ENCODE measurements at places on chromosomes 4 and X. TPM values are rescaled to one million over a fixed set of nuclear protein-coding genes. Genes with fewer than 3 reads are reported as not detected.

- no peak for DNase-seq
Measured at GRCh38 chr4:13548059-13548983, 4.0 kb upstream of the NKX3-2 start.

GRCh38 chrX:25295466-25295865 lies 279.7 kb upstream of the ARX start:
- no peak for DNase-seq

DNA sequence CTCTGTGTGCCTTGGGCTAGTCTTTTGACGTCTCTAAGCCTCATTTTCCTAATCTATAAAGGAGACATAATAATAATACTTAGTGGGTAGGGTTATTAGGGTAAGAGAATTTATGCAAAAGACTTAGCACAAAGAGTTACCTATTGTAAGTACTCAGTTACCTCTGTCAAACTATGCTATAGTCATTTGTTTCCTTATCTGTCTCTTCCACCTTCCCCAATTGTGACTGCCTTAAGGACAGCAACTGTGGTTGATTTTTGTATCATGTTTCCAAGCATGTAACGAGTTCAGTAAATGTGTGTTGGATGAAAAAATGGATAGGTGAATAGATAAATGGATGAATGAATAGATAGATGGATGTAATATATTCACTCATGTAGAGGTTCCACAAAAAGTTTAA lies 48.1 kb downstream of the WDR19 start:
- DNase-seq: no peak

GRCh38 chrX:41705680-41706374 lies 17.1 kb downstream of the GPR34 start:
- DNase-seq: no peak

GRCh38 chrX:49193542-49193964 lies 6.4 kb downstream of the SYP start:
- no peak for DNase-seq

- no peak for DNase-seq
Measured at GRCh38 chr4:23382879-23383278, 507.0 kb downstream of the PPARGC1A start.

DNA sequence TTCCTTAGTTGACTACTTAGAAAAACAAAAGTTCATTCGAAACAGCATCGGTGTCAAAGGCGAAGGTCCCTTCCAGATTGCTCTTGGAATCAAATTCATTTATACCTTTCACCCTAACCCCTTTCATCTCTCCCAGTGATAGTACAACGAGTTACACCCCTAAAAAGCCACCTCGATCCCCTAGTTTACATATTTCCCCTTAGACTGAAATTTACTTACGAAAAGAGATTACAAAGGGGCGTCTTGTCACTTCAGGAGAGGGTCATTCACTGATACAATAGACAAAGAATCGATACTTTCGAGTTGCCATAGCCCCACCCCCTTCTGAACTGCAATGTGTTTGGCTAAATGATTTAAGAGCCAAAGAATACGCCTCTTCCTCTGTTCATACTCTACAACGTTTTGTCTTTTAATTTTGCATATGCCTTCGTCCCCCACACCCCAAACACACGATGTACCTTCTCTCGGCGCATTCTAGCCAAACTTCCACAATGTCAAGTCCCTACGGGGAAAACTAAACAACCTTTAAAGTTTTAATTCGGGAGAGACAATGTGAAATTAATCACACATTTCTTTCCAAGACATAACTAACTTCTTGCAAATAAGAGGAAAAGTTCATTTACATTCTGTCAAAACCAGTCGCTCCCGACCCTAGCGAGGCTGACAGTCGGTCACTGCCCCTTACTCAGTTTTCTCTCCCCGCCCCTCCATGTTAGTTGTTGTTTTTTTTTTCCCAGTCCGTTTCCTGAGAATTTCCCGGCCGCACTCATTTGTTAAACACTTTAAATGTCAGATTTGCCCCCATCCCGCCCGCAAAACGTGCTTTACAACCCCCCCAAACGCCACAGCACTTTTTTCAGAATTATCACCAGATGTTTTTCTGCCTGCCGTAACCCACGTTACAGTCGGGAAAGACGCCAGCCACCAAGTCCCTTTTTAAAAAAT lies 88.6 kb downstream of the HPRT1 start:
- no peak for DNase-seq

DNA sequence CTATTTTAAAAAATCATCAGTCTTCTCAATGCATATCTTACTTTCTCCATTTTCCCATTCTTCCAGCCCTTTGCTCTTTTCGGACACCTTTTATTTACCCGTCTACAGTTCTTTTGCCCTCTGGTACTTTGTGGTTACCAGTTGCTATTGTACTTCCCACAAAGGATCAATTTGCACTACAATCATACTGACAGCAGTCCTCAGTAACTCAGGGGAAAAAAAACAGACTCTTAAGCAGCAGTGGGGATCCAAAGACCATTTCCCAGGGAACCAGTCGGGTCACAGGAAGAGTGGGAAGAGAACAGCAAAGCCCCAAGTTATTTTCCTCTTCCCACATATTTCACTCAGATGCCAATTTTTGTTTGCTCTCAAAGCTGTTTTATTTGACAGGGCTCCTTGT lies 23.1 kb downstream of the DMD start:
- no peak for DNase-seq

GRCh38 chr4:103591841-103592240 lies 127.9 kb downstream of the TACR3 start:
- no peak for DNase-seq

GRCh38 chr4:7299908-7300710 lies 107.8 kb downstream of the SORCS2 start:
- DNase-seq: no peak

DNA sequence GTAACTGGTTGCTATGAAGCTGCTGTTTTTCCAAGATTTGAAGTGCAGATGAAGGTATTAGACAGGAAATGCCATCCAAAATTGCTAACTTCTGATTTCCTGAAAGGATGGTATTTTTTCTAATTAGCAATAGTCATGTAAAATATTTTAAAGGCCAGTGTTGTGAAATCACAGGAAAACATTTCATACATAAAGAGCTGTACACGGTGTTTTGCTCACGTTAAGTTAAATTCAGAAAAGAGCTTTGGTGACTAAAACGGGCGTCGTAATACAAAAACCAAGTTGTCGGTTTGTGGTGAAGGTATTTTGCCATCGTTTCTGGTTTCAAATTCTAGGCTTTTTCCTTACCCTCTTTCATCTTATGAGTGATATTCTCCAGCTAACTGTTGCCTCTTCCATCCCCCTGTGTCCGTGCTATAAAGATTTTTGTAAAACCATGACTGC lies 39.8 kb downstream of the AFF1 start:
- no peak for DNase-seq

DNA sequence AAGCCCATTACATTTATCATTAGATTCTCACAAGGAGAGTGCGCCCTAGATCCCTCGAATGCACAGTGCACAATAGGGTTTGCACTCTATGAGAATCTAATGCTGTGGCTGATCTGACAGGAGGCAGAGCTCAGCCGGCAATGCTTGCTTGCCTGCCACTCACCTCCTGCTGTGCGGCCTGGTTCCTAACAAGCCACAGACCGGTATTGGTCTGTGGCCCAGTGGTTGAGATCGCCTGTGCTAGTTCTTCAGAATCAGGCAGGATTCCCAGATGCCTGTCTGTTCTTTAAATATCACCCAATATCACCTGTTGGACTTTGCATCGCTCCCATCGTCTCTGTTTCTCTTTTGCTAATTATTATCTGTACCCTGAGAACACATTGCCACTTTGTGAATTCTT lies 14.0 kb downstream of the DSPP start:
- no peak for DNase-seq

GRCh38 chr4:41390661-41391060 lies 133.9 kb downstream of the UCHL1 start:
- no peak for DNase-seq

DNA sequence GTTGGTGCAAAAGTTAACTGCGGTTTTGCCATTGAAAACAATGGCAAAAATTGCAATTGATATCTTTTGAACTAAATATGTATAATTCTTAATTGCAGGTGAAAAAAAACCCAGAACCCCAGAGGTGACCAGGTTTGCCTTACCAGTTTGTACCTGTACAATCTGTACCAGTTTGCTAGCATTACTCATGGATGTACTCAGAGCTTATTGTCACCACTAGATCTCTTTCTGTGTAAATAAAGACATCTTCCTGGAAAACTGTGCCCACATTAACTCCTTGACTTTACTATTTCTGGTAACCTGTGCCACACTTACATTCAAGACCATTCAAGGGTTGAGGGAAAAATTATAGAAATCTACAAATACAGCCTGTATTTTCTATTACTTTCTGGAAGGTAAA lies 139.7 kb downstream of the ELOVL6 start:
- no peak for DNase-seq

DNA sequence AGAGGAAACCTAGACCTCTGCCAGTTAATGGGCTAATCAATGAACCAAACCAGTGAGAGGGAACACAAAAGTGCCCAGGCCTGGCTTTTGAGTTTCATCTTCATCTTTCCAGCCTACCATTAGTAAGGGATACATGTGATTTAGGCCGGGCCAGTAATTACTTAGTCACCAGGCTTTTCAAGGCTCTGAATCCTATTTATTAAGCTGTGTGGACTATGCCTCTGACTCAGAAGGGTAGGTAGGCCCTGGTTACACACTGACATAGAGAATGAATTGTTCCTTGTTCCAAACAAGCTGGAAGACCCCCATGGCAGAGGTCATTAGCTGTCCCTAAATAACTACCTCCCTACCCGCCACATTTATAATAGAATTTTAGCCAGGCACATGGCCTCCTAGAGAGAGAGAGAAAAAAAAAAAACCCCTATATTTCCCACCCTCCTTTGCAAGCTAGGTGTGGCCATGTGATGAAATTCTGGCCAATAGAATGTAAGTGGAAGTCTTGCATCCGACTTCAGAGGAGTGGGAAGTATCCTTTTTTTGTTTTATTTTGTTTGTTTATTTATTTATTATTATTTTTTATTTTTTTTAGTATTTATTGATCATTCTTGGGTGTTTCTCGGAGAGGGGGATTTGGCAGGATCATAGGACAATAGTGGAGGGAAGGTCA lies 112.3 kb upstream of the BCOR start:
- DNase-seq: no peak

- DNase-seq: peak; percentile 72
Measured at GRCh38 chrX:68920561-68920960, 91.7 kb downstream of the EFNB1 start.

DNA sequence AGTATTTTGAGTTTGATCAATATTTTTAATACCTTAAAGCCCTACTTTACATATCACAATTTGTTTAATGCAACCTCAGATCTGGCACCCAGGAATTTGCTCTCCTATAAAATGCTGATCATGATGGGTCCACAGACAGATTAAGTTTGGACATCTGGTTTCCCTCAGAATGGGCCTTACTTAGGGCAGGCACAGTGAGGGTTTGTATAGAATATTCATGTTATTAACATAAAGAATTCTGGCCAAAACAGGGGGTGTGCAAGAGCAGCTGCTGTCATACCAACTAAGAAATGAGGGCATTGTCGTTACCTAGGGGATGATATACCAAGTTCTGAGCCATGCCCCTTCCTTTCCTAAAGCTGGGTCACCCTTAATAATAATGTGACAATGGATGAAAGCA lies 37.5 kb upstream of the CENPU start:
- DNase-seq: no peak

DNA sequence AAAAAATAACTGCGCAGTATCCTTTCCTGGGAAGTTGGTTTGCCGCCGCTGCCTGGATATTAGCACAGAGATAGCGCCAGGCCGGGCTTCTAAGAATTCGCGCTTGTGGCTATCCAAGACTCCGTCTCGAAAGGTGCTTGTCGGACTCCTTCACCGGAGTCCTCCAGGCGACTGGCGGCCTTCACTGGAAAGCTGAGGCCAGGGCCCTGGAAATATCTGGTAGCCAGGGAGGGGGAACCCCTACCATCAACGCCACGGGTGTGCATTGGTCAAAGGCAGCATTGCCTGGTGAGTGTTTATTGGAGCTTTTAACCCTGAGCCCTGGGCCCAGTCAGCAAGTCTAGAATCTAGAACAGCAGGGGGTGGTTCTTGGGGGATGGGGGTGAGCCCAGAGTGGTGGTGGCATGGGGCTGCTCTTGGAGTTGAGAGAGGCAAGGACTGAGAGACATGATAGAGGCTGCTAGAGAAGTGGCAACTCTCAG lies 577 bp upstream of the PIM2 start:
- DNase-seq: no peak

- peak; percentile 9 for DNase-seq
Measured at GRCh38 chr4:61273233-61273632, 73.1 kb downstream of the ADGRL3 start.

DNA sequence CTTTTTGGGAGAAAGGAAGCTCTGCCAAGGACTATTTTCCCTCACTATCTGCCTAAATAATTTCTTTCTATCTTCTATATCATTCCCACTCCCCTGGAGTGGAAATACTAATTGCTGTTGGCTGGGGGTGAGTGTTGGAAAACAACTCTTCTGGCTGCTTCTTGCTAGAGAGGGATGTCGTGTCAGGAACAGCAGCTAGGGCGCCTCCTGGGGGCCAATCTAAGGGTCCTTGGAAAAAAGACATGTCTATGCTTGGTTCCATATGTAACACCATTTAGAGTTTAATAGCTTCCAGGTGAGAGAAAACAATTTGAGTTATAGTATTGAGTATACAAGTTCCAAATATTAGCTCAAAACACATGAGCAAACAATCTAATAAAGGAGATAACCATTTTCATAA lies 111.3 kb downstream of the MAGEE1 start:
- no peak for DNase-seq

GRCh38 chr4:34731070-34731469 lies 1513.2 kb downstream of the ARAP2 start:
- DNase-seq: peak; percentile 49

DNA sequence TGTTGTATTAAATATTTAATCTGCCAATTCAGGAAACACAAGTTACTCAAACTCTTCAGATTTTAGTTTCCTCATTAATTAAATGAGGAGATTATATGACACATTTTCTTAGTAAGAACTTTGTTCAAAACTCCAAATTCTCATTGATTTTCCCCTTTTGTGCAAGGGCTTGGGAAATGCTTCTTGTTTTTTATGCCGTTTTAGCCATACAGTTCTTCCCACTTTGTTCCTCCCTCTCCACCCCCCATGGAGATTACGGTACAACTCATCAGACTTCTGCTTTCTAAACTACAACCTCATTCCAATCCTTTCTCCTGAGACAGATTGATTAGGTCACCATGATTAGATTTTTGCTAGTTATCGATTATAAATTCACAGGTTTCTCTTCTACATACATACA lies 10.9 kb upstream of the BBS7 start:
- no peak for DNase-seq

- no peak for DNase-seq
Measured at GRCh38 chrX:13478740-13479451, 90.5 kb upstream of the EGFL6 start.

Gene DGKK
- polyA plus RNA-seq: not detected

Gene BTC
- polyA plus RNA-seq: 2.9 TPM

Gene JAKMIP1
- polyA plus RNA-seq: not detected

Gene SERTM2
- polyA plus RNA-seq: 0.28 TPM

Gene PFKFB1
- 0.82 TPM for polyA plus RNA-seq

Gene PARM1
- 53.1 TPM for polyA plus RNA-seq

Gene CXorf49
- polyA plus RNA-seq: not detected

Gene KLHL34
- polyA plus RNA-seq: 0.46 TPM

Gene HPGDS
- 5.5 TPM for polyA plus RNA-seq

Gene TLR6
- 1.0 TPM for polyA plus RNA-seq

Gene GAGE12D
- polyA plus RNA-seq: not detected

Gene NEIL3
- polyA plus RNA-seq: 2.4 TPM

Gene TMPRSS11F
- 0.06 TPM for polyA plus RNA-seq

Gene CFP
- 3.0 TPM for polyA plus RNA-seq

Gene USP51
- 3.5 TPM for polyA plus RNA-seq

Gene F8A2
- not detected for polyA plus RNA-seq

Gene AVPR2
- polyA plus RNA-seq: 1.1 TPM

Gene DCAF4L1
- polyA plus RNA-seq: 0.35 TPM

Gene HS6ST2
- 46.5 TPM for polyA plus RNA-seq

Gene TNIP3
- polyA plus RNA-seq: not detected
